ENCODE measurements at places on chromosomes 12 and 14.

DNA sequence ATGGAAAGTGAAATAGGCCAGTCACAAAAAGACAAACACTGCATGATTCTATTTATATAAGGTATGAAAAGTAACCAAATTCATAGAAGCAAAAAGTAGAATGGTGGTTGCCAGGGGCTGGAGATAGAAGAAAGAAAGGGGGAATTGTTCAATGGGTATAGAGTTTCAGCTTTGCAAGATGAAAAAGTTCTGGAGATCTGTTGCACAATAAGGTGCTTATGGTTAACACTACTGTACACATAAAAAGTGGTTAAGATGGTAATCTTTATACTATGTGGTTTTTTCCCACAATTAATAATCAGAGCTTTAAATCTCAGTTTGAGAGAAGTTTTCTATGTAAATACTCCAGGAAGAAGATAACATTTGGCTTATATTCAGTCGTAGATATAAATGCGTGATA lies 73.4 kb downstream of the SLC38A4 start:
- no peak for DNase-seq

DNA sequence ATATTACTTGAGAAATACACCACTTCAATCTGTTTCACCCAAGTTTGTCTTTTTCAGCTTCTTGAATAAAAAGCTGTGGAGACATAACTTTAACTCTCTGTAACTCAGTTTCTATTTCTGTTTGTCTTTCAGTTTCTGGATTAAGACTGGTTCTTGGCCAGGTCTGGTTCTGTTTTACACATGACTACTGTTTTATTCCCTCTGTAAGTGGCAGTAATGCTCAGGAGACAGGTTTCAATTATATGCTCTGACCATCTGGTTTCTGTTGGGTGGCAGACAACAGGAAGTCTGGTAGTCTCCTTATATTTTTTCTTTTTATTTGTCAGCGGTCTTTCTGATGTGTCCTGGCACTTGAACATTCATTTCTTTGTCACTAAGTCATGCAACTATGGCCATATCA lies 102.9 kb downstream of the RPS29 start:
- no peak for DNase-seq

DNA sequence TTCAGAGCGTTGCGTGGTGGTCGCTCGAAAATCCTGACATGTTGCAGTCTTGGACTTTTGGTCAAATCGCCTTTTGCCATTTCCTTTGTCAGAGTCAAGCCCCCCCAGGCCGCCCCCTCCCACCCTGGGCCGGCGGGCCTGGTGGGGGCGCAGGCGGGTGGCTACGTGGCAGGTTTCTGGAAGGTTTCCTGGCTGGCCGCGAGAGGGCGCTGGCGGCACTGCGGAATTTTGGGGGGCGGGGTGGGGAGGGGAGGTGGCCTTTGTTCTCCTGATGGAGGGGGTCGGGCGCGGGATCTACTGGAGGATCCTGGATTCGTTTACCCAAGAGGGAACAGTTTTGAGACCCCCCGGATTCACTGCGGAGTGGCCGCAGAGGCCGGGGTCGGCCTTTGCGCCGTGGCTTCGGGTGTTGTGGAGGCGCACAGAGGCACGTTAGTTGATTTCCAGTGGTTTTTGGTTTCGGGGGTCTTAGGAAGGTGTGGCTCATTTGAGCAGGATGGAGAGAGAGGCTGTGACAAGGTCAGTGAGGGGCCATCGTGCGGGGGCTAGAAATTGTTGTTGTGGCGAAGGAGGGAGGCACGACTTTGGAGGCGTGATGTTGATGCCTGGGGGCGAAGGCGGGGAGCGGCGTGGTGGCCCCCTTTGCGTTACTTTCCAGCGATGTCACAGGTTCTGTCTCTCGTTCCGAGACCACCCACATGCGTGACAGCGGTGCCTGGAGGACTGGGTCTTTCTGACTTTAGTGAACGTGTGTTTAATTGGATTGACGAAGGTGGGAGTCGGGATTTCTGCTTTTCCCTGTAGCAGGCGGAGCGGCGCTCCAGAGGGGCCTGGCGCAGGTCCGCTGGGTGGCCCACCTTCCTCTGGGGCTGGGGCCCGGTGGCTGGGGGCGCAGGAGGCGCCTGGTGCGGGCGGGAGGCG lies 1.4 kb downstream of the MEG3 start:
- no peak for DNase-seq

DNA sequence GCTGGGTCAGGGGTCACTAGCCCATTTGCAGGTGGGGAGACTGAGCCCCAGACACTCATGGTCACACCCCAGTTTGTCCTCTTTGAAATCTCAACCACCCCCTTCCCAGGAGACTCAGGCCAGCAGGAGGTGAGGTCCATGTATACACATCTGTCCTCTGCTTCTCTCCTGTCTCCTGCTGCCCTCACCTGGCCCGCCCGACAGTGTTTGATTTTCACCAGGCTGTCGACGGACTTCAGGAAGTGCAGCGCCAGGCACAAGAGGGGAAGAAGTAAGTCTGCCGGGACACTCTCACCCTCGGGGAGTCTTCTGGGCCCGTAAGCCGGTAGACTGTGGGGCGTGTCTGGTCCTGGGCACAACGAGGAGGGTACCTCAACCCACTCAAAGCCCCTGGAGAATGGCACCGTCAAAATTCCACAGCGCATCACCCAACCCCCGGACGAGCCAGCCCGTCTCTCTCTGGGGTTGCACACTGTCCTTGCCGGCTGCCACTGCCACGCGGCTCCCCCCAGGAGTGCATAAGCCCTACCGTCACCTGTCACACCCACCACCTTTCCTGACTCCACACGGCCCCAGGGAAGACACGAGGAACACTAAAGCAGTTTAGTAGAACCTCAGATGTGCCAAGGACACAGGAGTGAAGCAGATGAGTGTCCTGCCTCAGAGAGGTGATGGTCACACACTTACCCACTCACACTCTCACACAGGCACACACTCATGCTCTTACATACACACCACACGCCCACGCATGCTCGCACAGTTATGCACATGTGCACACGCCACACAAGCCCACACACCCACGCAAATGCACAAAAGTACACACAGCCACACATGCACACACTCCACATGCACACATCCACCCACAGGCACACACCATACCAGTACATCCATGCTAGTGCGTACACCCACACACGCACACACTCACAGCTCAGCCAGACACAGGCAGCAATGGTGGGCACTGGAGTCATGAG lies 13.1 kb upstream of the SIVA1 start:
- no peak for DNase-seq

- no peak for DNase-seq
Measured at GRCh38 chr12:6347367-6348338, 5.8 kb upstream of the TNFRSF1A start.

All from activated naive CD4-positive, alpha-beta T cell treated with Interleukin-2 at 50 U/mL for 16 hours (primary cell).